ENCODE measurements at places on chromosomes 4 and X.

- DNase-seq: no peak
Observed at GRCh38 chrX:126552313-126553022, at the start of gene DCAF12L1. Gene DCAF12L1 (minus strand): TSS chrX:126552814. CDS start chrX:126552608, 206 bp downstream.

DNA sequence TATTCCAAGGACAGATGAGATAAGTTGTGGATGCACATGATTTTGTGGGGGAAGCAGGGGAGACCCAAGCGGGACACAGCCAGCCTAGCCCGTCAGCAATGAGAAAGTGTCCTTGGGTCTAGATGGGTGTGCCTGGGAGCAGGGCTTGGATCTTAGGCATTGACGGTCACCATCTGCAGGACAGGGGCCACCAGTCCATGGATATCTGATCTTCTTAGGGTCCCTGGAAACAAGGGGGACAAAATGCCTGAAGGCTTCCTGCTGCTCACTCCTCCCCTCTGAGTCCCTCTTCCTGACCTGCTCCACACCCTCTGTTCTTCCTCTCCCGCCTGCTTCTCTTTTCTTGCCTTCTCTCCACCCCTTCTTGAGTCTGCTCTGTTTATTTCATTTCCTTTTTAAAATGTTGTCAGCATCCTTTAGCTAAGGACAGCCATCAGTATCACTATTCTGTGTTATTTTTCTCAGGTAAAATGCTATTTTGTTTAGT, 298.4 kb downstream of the RAPGEF2 start:
- no peak for DNase-seq

GRCh38 chrX:698206-698605, 67.6 kb downstream of the SHOX start:
- DNase-seq: no peak

DNA sequence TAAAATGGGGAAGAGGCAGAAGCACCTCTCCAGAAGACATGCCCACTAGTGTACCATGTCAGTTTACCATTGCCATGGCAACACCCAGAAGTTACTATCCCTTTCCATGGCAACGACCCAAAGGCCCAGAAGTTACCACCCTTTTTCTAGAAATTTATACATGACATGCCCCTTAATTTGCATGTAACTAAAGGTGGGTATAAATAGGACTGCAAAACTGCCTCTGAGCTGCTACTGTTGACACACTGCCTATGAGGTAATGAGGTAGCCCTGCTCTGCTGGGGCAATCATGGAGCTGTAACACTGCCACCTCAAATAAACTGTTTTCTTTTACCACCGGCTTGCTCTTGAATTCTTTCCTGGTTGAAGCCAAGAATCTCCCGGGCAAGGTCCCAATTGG, 13.9 kb upstream of the BEX4 start:
- DNase-seq: no peak

DNA sequence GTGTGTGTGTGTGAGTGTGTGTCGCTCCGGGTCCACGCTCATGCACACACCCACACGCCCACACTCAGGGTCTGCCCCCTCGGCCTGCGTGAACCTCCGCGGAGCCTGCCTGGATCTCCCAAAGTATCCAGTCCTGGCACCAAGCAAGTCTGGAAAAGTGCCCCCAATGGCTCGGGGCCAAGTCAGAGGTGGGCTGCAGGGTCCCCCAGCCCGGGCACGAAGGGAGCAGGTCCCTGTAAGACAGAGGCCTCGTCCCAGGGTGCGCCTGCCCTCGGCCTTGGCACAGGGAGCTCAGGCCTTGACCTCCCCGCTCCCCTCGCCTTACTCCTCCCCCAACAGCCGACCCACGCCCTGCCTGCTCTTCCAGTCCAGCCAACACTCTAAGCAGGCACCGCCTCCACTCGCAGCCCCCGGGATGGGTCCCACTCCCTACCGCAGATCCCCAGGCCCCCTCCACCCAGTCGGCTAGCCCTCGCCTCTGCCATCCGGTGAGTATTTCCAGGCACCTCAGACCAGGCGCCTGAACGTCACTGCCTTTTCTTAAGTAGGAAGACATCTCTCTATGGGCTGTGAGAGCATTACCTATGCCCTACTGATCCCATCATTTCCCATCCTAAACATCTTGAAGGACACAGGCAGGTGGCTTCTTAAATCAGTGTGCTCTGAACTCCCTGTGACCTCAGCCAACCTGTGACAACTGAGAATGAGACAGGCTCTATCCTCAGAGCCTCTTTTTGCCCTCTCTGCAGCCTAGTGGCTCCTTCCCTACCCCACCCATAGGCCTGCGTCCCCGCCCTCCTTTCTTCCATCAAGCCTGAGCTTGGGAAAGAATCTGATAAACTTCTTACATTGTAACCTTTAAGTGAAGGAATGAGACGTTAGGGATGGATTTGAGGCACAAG, 704 bp downstream of the FAM114A1 start:
- no peak for DNase-seq

- DNase-seq: no peak
Observed at GRCh38 chrX:34915463-34916225, 27.0 kb upstream of the FAM47B start.

- no peak for DNase-seq
Observed at GRCh38 chr4:15020502-15021286, 18.4 kb downstream of the CPEB2 start.

DNA sequence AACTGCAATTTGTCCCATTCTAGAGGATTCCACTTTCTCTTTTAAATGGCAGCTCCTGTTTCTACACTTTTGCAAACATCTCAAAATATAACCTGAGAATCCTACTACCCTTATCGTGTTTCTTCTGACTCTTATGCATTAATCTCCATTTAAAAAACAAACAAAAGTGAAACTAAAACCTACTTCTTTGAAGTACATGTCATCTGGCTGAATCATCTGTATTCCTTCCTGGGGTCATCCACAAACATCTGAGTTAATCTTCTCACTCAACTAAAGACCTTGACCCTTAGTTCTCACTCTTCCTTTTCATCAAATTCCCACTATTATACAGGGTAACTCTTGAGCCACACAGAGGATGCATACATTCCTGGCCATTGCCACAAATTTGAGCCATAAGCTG, 584.8 kb downstream of the PPARGC1A start:
- no peak for DNase-seq

DNA sequence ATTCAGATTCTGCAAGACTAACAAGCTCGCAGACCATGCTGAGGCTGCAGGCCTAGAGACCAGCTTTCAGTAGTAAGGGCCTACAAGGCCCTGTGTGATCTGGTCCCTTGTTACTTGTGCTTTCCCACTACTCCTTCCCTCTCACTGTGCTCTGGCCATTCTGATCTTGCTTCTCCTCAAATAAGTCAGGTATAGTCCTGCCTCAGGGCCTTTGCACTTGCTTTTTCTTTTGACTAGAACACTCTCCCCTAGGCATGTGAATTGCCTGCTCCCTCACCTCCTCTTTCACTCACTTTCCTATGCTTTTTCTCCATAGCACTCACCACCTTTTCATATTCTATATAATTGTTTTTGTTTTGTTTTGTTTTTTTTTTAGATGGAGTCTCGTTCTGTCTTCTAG, 22.2 kb downstream of the AKAP14 start:
- no peak for DNase-seq

DNA sequence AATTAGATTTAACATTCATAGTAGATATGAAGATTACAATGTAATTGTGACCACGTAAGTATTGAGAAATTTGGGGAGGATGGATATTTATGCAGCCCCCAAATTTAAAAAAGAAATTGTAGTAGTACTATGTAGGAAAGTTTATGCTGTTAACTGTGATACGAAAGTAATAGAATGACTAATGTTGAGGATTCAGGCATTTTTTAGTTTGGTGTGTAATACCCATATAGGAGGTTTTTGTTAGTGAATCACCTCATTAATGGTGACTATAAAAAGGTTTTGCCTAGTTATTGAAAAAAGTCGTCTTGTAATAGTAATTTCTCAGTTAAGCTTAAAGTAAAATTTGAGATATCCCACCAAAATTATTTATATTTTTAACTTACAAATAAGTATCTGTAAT, 67.2 kb downstream of the SMARCAD1 start:
- no peak for DNase-seq

- DNase-seq: no peak
Observed at GRCh38 chr4:176134670-176135069, 60.7 kb downstream of the SPATA4 start.

- DNase-seq: no peak
Observed at GRCh38 chr4:104394406-104395167, 100.1 kb downstream of the CXXC4 start.

- no peak for DNase-seq
Observed at GRCh38 chr4:86117705-86118302, 242.0 kb downstream of the MAPK10 start.

DNA sequence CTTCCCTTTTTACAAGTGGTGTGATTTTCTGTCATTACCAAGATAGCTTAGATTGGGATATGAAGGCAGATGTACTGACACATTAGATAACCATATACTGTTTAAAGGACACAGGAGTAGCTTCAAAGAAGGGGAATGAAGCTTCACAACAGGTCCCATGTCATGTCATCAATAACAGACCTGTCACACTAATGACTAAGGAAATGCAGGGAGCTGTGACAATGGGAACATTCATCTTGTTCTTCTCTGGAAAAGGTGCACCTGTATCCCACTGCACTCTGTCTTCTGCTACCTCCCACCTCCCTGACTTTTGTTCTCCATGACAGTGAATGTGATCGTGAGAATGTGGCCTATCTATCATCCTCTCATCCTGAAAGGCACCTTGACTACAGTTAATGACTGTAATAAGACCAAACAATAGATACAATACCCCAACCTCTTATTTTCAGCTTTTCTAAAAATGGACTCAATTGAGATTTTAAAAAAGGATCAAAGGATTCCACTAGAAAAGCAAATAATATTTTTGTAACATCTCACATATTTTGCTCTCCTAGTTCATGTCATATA, 472.5 kb downstream of the STPG2 start:
- no peak for DNase-seq

DNA sequence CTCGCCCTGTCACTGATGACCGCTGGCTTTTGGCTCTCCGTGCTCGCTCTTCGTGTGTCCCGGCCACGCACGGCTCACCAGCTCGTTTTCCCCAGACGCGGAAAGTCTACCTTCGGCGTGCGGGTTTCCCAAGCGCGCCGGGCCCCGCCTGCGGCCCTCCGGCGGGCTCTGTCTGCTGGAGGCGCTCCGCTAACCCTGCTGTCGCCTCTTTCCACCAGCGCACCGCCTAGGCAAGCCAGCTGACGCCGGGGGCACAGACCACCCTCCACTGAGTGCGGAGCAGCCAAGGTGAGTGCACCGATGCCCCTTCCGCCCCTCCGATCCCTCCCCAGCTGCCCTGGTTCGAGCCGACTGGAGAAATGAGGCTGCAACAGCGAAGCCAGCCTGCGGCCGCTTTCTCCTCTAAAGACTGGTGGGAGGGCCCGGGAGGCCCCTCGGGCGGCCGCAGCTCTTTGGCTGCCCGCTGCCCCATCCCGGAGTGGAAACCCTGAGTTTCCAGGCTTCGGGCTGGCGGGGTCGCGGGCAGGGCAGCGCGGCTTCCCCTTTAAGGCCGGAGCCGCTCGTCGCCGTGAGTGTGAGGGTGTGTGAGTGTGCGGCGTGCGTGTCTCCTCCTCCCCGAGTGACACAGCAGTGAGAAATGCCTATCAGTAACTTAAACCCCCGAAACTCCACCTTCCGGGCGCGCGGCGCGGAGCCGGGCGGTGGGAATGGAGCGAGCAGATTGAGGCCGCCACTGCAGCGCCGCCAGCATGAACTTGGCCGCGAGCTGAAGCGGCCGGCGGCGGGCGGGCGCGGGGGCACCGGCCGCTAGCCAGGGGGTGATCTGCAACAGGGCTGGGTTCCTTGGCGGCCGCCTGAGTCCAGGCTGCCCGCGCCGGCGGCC, at the start of gene MAMLD1:
Gene MAMLD1, plus strand, starts transcription at position 719 of the 883 bp plus-strand sequence. CDS start 82,200 bp downstream, outside the sequence.
- no peak for DNase-seq

- DNase-seq: no peak
Observed at GRCh38 chr4:69881173-69881773, 21.3 kb upstream of the SULT1E1 start.

DNA sequence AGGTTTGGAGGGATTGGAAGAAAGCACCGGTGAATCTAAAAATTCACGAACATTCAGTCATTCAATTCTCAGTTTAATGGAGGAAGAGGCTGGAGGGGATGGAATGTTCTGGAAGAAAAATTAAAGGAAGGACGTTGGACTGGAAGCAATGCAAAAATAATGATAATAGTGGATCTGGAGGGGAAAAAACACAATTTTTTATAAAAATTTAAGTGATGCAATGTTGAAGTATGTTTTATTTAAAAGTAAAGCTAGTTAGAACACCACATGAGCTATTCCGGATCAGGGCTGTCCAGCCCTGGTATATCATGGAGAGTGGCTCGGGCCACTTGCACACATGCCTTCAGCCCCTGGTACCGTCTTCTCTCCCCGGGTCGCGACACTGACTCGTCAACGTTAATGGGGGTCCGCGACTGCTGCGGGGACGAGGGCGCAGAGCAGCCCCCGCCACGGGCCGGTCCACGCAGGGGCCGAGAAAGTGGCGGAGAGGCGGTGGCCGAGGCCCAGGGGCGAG, 204.6 kb downstream of the TENM3 start:
- no peak for DNase-seq

GRCh38 chr4:132316738-132317137, 832.4 kb upstream of the PCDH10 start:
- no peak for DNase-seq

DNA sequence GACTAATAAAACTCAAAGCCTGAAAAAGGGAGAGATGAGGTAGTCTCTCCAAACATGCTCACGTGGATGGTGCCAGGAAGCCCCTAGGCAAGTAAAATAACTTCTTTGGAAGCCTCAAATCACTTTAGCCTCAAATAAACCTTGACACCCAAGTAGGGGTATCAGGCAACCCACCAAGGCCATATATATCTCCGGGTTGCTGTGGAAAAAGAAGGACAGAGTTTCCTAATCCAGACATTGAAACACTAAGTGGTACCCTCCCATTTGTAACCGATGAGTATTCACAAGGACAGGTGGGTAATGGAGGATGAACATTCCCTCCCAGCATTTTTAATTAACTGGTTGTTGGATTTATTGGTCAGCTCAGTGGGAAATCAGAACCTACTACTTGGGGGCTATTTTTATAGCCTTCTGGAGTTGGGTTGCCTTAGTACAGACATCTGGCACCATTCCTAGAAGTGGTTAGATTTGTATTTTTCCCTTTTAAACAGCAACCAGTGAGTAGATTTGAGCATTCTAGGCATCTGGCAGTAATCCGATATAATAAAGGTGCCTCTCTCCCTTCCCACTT, 87.7 kb downstream of the GPC3 start:
- DNase-seq: no peak

GRCh38 chrX:42094218-42094617, 170.9 kb upstream of the CASK start:
- DNase-seq: no peak

Measured in stimulated activated CD8-positive, alpha-beta memory T cell treated with anti-CD3 and anti-CD28 coated beads, Interleukin-7, amount 100 ng/mL, for 24 hours (primary cell).